K562 (cell line): ENCODE measurements at places on chromosomes 5 and 9.

DNA sequence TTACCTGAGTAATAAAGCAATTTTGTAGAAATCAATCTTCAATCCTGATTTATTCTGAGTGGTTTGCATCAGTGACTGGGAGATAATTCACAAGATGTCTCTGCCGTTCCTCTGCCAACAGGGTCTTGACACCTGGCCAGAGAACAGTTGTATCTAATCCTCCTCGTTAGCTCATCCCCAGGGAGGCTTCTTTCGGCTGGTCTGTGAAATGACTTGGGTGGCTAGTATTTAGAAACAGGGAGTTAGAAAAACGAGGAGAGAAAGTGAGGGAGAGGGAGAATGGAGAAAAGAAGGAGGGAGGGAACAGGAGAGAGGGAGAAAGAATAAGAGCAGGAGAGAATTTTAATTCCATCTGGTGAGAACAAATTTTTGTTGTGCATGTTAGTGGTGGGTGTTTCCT lies 600.2 kb upstream of the TLE4 start:
- no peak overlapping the region for H3K27ac ChIP-seq
- no peaks in the 10 kb centered on the region for H3K27me3 ChIP-seq
- H3K36me3 ChIP-seq = no peaks in the 10 kb centered on the region
- no peak for DNase-seq
- H3K4me1 ChIP-seq = no peaks in the 10 kb centered on the region

GRCh38 chr5:132467287-132467984 lies 23.1 kb downstream of the IRF1 start:
- H3K27me3 ChIP-seq = no peaks in the 10 kb centered on the region

DNA sequence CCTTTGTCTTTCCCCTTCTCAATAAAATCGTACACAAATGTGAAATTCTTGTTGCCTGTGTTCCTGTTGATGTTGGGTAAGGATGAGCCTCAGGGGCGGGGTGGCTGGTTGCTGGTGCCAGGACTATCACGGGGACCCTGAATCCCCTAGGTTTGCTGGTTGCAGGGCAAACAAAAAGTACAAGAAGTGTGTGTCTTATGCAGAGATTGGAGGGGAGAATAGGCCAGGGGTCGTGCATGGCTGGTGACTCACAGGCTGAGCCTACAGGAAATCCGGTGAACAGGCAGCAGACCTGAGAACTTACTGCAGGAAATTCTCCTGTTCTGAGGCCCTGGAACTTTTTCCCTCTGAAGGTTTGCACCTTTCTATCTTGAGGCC lies 5.5 kb downstream of the ANXA2R start:
- H3K27ac ChIP-seq = no peak overlapping the region
- no peak for DNase-seq
- no peaks in the 10 kb centered on the region for H3K27me3 ChIP-seq
- H3K4me1 ChIP-seq = peaks cover 19% of the 10 kb centered on the region
- no peak overlapping the region for H3K4me3 ChIP-seq
- no peaks in the 10 kb centered on the region for H3K36me3 ChIP-seq

DNA sequence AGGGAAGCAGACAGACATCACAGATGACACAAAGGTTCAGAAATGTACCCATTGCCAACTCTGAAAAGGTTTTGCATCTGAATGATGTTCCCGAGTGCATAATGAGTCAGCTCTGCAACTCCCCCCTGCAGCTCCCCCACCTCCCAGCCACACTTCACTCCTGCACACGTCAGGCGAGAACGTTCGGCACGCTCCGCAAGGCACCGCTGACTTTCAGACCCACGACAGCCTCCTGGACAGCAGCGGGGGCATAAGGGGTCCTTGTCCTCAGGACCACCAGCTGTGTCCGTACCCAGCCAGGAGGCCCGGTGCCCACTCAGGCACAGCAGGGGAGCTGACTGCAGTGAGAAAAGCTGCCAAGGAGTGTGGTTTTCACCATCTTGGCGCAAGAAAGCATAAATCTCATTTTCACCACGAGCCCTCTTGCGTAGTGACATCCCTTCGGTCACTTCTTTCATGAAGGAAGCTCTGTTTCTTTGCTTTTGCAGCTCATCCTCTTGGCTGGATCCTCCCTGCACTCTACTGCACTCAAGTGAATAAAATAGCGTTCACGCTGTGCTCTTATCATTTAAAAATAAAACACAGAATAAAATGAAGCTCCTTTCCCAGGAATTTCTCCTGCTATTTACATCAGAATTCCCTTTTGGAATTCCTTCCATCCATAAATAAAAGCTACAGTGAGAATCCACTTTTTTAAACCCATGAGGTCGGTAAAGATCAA lies 9.9 kb downstream of the GFPT2 start:
- H3K36me3 ChIP-seq = no peaks in the 10 kb centered on the region
- H3K27me3 ChIP-seq = peaks cover 81% of the 10 kb centered on the region
- no peak for DNase-seq
- H3K27ac ChIP-seq = no peak overlapping the region

- H3K27me3 ChIP-seq = no peaks in the 10 kb centered on the region
- DNase-seq = no peak
- no peaks in the 10 kb centered on the region for H3K36me3 ChIP-seq
- no peak overlapping the region for H3K4me3 ChIP-seq
- H3K27ac ChIP-seq = no peak overlapping the region
These were observed 566.4 kb upstream of the CCNG1 start for GRCh38 chr5:162870966-162871365.

GRCh38 chr9:104858271-104858670 lies 69.7 kb downstream of the ABCA1 start:
- no peaks in the 10 kb centered on the region for H3K4me1 ChIP-seq
- no peaks in the 10 kb centered on the region for H3K36me3 ChIP-seq
- DNase-seq = no peak
- no peak overlapping the region for H3K4me3 ChIP-seq
- H3K27ac ChIP-seq = no peak overlapping the region

DNA sequence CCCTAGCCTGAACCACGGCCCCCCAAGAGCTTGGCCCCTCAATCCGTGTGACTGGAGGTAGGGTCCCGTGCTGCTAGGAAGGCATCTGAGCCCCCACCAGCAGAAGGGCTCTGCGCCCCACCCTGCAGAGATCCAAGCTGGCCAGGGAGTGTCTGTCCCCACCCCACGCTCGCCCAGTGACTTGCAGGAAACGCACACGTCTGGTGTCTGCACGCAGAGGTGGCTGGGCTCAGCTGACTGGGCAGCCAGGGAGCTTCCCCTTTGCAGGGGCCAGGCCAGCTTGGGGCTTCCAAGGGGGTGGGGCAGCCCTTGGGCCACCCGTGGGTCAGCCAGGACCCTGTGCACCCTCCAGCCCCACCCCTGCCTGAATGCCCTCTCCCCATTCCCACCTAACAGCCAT lies 24.3 kb downstream of the NOTCH1 start:
- H3K36me3 ChIP-seq = peaks cover 24% of the 10 kb centered on the region; the same call in 1 of the 3 replicates
- H3K4me3 ChIP-seq = no peak overlapping the region
- H3K4me1 ChIP-seq = no peaks in the 10 kb centered on the region
- H3K27ac ChIP-seq = no peak overlapping the region
- H3K27me3 ChIP-seq = no peaks in the 10 kb centered on the region

DNA sequence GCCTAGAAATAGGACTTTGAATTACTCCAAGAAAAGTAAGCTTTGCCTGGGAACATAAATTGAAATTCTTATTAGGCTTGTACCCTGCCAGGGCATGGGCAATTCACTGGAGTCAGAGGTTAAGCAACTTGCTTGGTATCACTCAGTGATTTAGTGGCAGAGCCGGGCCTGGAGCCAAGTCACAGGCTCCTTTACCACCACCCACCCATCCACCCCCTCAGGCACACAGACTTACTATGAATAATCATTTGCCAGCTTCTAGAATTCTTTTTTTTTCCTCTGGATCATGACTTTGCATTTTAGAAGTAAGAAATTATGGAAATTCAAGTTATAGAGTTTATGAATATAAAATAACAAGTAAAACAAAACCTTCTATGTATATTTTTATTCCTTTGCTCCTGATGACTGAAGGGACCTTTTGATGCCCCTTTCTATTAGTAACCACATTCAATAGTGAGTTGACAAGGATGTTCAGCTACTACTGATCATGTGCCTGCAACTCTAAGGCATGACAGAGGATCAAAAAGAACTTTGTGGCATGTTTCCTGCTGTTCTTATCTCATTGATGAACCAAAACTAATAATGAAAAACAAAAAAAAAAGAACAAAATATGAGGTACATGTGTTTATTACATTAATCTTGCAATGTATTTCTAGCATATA lies 614.7 kb downstream of the TLR4 start:
- H3K4me3 ChIP-seq = no peak overlapping the region
- H3K36me3 ChIP-seq = no peaks in the 10 kb centered on the region
- H3K27ac ChIP-seq = no peak overlapping the region
- H3K27me3 ChIP-seq = no peaks in the 10 kb centered on the region
- DNase-seq = no peak

GRCh38 chr5:132435886-132436285 lies 54.7 kb downstream of the IRF1 start:
- no peak for DNase-seq
- H3K27me3 ChIP-seq = no peaks in the 10 kb centered on the region
- no peak overlapping the region for H3K27ac ChIP-seq
- H3K4me3 ChIP-seq = no peak overlapping the region

DNA sequence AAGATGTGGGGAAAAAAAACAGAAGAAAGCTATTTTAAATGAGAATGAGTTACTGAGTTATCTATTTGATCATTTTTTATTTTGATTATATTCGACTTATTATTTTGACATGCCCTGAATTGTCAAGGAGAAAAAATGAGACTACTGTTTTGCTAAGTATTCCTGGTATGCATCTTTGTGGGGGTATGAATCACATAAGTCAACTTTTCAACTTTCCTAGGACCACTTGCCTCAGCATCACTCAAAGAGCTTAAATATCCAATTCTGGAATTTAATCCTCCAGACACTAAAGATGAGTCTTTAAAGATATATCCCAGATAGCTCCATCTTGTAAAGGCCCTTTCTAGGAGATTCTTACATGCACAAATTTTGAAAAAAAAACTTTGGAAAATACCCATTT lies 17.4 kb upstream of the SPDL1 start:
- H3K4me1 ChIP-seq = no peaks in the 10 kb centered on the region
- no peak overlapping the region for H3K27ac ChIP-seq
- H3K36me3 ChIP-seq = no peaks in the 10 kb centered on the region

- no peak overlapping the region for H3K27ac ChIP-seq
- DNase-seq = no peak
- H3K27me3 ChIP-seq = no peaks in the 10 kb centered on the region
- no peaks in the 10 kb centered on the region for H3K36me3 ChIP-seq
- H3K4me3 ChIP-seq = no peak overlapping the region
These were observed 127.7 kb downstream of the DIRAS2 start for GRCh38 chr9:90514877-90515276.

DNA sequence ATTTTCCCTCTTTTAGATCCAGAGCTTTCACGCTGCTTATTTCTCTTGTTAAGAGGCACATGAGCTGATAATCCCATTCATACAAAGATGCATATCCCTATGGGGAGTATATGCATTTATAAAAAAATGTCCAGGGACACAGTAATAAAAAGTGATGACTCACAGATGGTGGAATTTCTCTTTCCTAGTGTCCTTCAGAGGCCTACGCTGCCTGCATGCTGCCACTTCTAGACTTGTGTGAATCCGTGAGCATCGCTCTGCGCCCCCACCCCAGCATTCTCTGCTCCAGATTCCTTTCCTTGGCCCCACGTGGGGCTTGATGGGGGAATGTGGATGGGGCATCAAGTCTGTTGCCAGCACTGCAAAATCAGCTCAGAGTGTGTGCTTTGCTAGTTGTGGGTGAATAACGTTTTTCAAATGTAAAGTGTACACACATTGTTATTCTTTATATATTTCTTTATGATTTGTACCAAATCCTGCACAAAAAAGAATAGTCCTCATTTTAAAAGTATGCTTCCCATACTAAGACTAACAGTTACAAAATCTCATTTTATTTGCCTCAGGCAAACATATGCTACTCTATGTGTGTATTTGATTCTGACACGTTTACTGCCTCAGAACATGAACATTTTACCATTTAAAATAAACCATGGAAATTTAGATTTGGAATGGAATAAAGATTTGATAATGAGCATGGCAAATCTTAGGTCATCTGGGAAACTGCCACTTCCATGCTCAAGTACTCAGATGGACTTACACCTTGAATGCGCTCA lies 22.4 kb upstream of the RASGRF2 start:
- H3K27me3 ChIP-seq = peaks cover 13% of the 10 kb centered on the region; the same call in 1 of the 3 replicates
- H3K27ac ChIP-seq = no peak overlapping the region
- no peaks in the 10 kb centered on the region for H3K36me3 ChIP-seq
- DNase-seq = no peak
- no peaks in the 10 kb centered on the region for H3K4me1 ChIP-seq
- no peak overlapping the region for H3K4me3 ChIP-seq
